Vagina (tissue), 2 donors: ENCODE measurements at places on chromosomes 4 and X.

DNA sequence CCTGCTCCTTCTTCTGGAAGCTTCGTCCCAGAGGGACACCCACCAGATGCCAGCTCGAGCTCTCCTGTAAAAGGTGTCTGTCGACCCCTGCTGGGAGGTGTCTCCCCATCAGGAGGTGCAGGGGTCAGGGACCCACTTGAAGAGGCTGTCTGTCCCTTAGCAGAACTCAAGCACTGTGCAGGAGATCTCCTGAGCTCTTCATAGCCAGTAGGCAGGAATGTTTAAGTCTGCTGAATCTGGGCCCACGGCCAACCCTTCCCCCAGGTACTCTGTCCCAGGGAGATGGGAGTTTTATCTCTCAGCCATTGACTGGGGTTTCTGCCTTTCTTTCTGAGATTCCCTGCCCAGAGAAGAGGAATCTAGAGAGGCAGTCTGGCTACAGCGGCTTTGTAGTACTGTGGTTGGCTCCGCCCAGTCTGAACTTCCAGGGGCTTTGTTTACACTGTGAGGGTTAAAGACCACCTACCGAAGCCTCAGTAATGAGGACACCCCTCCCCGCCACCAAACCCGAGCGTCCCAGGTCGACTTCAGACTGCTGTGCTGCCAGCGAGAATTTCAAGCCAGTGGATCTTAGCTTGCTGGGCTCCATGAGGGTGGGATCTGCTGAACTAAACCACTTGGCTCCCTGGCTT is 1383.0 kb upstream of the TENM3 start:
- no peak for DNase-seq

GRCh38 chr4:82138374-82138773 is 235.4 kb downstream of the HNRNPD start:
- DNase-seq: no peak

DNA sequence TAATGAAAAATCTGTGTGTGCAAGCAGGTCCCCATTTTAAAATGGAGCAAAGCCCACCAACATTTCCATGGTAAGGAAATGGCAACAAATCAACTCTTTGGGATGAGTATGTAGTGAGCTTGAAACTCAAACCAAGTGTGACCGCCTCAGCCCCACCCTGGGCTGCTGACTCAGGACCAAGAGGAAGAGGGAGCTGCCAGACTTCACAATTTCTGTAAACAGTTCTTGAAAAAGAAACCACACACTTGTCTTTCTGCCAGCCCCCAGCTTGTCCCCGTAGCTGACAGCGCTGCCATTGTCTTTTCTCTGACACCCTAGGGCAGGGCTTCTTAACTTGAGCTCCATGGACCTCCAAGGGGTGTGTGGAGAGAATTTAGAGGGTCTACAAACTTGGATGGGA is 10.3 kb downstream of the RTL5 start:
- no peak for DNase-seq

- DNase-seq: no peak
Measured at GRCh38 chr4:99749445-99750391, 66.9 kb upstream of the DAPP1 start.

GRCh38 chr4:184950926-184951325 is 67.4 kb upstream of the HELT start:
- peak; percentile 74 for DNase-seq

GRCh38 chr4:25020236-25020635 is 10.5 kb downstream of the LGI2 start:
- DNase-seq: no peak

GRCh38 chr4:67152976-67153375 is 392.3 kb downstream of the CENPC start:
- no peak for DNase-seq

DNA sequence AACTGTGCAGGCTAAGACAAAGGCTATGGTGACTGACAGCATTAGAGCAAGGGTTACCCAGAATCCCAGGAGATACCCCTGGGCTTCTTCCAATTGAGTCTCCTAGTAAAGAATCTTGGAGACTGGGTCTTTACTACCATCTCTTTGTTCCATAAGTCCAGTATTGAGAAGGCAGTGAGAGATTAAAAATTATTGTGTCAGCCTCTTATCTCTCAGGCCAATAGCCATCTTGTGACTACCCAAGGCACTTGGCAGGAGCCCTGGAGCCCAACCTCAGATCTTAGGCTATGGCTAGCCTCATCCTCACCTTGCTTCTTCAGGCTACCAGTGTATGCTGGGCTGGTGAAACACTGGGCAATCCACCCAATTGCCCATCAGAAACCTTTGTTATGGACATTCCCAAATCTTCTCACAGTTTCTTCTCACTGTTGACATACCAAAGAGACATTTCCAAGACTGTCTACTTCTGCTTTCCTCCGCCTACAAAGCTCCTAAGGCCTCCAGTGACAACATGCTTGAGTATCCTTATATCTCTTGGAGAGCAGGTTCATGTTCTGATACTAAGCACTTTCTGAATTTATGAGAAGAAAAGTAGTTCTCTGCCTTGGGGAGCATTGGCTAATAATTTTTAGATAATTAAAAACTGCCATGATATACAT is 76.3 kb upstream of the STIM2 start:
- DNase-seq: no peak

DNA sequence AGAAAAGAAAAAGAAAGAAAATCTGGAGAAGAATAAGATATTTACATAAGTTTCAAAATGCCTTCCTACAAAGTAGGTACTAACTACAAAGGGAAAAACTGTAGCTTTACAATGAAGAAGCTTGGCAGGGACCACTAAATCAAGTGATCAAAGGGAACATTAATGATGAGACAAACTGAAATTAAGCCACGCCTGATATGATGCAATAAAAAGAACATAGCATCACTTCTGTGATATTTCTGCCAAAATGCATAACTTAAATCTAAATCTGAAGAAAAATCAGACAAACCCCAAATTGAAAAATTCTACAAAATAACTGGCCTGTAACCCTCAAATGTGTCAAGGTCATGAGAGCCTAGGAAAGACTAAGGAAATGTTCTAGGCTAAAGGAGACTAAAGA is 8.9 kb upstream of the DCLK2 start:
- no peak for DNase-seq

DNA sequence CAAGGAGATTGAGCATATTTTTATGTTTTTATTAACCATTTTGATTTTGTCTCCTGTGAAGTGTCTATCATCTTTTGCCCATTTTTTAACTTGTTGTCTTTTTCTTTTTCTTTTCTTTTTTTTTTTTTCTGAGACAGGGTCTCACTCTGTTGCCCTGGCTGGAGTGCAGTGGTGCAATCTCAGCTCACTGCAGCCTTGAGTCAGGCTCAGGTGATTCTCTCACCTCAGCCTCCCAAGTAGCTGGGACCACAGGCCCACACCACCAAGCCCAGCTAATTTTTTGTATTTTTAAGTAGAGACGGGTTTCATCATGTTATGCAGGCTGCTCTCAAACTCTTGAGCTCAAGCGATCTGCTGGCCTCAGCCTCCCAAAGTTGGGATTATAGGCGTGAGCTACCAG is 4.6 kb upstream of the ADD1 start:
- DNase-seq: no peak

- no peak for DNase-seq
Measured at GRCh38 chrX:12910423-12911121, 4.2 kb downstream of the TLR8 start.

DNA sequence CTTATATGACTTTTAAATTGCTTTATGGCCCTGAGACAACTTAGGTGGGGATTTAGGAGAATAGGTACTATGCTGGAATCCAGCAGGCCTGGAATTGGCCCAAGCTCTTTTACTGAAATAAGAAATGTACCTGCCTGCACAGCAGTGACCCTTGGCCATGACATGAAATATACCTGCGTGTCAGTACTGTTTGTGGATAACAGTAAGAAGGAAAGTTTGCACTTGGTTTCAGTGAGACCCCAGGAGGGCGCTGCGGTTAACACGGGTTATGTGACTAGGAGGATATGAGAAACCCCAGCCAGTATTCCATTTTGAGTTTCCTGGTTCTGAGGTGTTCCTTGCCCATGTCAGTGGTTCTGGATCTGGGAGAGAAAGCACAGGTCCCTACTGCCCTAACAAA is 5.3 kb downstream of the MTM1 start:
- DNase-seq: no peak

- DNase-seq: no peak
Measured at GRCh38 chr4:87911252-87911774, 64.2 kb upstream of the SPP1 start.

- no peak for DNase-seq
Measured at GRCh38 chr4:6097581-6097980, 79.3 kb upstream of the C4orf50 start.

DNA sequence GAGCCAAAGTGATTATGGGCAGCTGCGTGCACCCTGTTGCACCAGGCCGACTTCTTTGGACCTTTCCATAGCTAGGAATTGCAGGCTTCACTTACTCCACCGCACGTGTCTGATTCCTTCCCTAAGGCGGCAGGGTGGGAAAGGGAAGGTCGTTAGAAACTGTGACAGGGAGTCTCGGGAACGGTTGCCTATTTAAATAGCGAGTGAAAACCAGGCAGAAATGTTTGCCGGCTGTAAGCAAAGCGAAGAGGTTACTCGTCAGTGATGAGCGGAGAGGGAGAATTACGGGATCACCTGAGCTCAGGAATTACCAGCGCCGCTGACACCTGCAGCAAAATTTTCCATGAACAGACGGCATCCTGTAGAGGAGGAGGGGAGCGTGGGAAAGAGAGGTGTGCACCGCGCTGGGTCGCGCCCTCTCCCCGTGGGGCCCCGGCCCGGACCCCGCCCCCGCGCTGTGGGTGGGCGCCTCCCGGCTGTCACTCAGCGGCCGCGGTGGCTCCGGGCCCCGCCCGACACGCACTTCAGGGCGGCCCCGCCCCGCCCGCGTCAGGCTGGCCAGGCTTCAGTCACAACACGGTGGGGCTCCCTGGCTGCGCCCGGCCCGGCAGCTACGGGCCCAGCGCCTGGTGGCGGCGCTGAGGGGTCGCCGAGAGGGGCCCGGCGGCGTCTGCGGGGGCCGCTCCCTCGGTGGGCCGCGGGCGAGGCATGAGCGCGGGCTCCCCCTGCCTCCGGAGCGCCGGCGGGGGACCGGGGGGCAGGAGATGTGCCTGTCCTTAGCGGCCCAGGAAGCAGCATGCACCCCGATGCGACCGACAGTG is at the start of gene SNX25:
Gene SNX25 (plus strand): TSS at position 568 of the 821 bp plus-strand sequence. CDS start 229 bp downstream, at position 797.
- DNase-seq: no peak

DNA sequence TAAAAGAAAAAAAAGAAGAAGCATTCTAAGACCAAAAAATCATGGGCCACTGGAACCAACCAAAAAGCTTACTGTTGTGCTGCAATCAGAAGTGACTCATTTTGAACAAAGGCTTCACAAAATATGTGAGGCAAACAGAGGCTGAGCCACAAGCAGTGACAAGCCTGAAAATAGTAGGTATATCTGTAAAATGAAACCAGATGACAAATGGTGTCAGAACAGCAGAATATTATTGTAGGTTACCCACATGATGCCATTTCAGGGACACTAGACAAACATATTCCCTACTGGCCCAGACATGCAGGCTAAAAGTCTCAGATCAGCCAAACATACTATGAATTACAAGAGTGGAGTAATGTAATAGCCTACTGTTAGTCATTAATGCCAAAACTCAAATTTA is 1301.8 kb upstream of the DIAPH2 start:
- no peak for DNase-seq

DNA sequence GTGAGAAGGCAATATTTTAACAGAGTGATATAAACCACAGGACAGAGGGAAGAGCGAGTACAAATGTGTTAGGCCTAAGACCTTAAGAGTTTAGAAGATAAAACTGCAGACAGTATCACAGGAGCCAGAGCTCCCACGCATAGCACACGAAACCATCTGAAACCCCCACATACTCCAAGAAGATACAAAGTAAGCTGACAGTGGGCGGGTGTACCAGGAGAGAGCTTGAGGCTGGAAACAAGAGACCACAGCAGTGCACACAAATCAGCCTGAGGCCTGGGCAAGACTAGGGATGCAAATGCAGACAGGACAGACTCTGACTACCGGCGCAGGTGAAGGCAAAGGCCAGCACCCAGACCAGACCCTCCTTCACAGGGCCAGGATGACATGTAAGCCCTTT is 54.1 kb upstream of the ARHGAP24 start:
- DNase-seq: no peak

DNA sequence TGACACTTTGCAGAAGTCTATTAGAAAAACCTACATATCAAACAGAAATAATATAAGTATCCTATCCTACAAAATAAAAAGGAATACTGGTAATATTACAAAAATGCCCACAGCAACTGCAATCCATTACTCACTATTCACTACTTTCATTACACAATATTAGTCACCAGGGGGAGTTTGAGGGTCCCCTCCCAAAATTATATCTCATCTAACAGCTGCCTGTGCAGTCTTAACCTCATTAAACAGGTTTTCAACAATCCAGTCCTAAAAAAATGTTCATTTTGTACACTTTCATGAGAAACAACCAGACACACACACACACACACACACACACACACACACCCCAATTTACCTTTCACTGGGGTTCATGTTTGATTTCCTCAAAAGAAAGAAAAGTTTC is 2.9 kb downstream of the CLOCK start:
- no peak for DNase-seq

DNA sequence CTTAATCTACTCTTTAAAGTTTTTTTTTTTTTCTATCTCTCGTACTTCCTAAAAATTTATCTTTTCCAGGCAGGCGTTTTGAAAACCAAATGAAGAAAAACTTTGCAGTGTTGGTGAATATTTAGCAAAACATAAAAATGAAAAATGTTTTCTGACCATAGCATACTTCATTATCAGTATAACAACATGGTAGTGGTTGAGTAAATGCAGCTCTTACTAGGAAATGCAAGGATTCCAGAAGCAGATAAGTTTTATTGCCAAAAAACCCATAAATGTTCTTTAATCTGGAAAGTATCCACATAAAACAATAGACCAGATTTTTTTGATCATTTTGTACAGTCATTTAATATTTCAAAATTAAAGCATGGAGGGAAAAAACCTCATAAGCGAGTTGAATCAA is 136.9 kb upstream of the GUCY1A1 start:
- DNase-seq: no peak

GRCh38 chr4:21728304-21728703 is 220.3 kb downstream of the KCNIP4 start:
- no peak for DNase-seq

GRCh38 chrX:10619425-10620046 is 849 bp downstream of the MID1 start:
- DNase-seq: no peak

- DNase-seq: no peak
Measured at GRCh38 chr4:152806501-152807125, 26.9 kb downstream of the ARFIP1 start.

DNA sequence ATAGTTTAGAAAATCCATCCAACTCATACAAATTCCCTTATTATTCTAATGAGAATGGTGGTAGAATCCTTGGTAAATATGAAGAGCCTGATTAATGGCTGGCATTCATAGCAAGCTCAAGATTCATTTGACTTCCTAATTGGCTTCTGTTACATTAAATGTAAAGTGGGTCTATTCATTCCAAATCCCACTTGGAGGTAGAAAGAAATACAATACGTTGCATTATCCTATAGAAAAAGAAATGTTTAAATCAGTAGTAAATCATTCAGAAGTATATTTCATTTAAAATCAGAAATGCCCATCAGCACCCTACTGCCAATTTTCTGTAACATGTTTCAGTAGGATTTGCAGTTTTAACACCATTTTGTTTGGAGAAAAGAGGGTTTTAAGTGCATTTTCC is 6.7 kb downstream of the ADGRG4 start:
- DNase-seq: no peak

GRCh38 chr4:22794732-22795131 is 102.0 kb downstream of the GBA3 start:
- DNase-seq: no peak
